SK-MEL-5 (cell line): ENCODE measurements at places on chromosomes 7 and 10. TPM values are rescaled to one million over a fixed set of nuclear protein-coding genes. Genes with fewer than 3 reads are reported as not detected.

- peak; percentile 81 for DNase-seq
These were observed 137.2 kb downstream of the ARID5B start for GRCh38 chr10:62038609-62039190.

DNA sequence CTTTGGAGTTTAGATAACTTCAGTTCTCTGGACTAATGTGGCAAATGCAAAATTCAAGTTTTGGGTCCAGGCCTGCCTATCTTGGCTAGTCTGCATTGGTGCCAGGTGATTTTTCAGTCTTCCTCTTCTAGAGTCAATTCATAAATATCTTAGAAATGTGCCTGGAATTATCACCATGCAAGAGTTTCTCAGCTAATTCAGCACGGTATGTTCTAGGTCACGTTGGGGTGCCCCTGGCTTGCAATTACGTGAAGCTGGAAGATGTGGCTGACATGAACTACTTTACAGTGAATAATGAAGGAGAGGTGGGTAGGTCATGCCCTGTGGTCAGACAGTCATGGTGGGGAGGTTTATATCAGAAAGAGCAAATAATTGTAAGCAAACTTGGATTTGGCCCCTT lies 25.0 kb downstream of the ZDHHC6 start:
- no peak for DNase-seq

GRCh38 chr10:69896606-69897231 lies 95.0 kb downstream of the COL13A1 start:
- DNase-seq: no peak

DNA sequence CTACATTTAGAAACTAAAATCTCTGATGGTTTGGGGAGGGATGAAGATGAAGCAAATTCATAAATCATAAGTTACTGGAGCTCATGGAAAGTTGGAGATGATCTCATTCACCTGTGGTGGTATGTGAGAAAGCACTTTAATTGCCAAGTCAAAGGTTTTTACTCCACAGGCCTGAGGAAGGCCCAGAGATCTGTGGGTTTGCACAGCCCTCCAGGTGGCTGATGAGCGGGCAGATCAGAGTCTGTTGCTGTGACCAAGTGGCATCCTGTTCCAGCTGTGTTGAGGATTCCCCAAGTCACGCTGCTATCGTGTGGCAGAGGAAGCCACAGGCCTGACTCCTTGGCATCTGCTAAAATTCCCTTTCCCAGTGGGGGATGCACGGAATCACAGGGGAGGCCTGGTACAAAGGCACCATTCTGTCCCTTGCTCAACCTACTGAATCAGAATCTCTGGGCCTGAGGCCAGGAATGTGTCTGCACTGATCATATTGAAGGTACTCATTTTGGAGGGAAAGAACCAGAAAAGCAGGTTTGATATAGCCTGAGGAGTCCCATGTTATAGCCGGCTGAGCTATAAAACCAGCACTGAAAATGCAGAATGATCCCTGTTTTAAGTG lies 19.7 kb upstream of the DDC start:
- DNase-seq: peak; percentile 59

DNA sequence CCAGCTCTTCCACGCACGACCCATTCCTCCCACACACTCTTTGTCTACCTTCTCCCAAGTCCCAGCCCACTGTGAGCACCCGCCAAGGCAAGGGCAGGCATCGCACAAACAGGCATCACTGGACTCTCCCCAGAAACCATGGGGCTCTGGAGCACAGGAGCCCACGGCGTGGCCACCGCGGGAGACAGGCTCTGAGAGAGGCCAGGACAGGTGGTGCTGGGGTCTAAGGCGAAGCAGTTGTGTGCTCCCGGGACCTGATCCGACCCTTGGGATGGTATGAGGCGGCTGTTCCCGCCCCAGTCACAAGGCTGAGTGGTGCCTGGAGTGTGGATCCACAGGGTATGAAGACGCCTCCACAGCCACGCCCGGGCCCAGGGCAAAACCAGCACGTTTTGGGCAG lies 156.9 kb downstream of the MAD1L1 start:
- DNase-seq: no peak

GRCh38 chr7:142866361-142867096 lies 11.7 kb downstream of the EPHB6 start:
- peak; percentile 71 for DNase-seq

GRCh38 chr10:61635932-61636331 lies 26.8 kb upstream of the CABCOCO1 start:
- no peak for DNase-seq

- DNase-seq: no peak
These were observed 764.3 kb downstream of the GRID1 start for GRCh38 chr10:85602306-85602705.

DNA sequence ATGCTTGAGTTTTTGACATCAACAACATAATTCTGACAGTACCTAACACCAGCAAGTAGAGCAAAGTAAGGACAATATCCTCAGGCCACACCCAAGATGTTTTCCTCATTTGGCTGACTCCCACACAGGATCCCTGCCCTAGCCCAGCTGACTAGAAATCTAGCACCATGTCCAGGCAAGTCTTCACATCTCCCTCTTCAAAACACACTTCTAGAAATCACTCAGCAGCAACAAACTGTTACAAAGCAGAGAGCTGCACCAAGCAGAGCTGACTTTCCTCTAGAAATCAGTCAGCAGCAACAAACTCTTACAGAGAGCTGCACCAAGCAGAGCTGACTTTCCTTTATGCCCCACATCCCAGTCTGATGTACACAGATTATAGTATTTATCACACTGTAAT lies 7.7 kb downstream of the TMEM168 start:
- DNase-seq: no peak

GRCh38 chr10:130171196-130171595 lies 35.0 kb downstream of the GLRX3 start:
- DNase-seq: no peak

- DNase-seq: no peak
These were observed 73.0 kb upstream of the GJD4 start for GRCh38 chr10:35532141-35532540.

- no peak for DNase-seq
These were observed 530.9 kb upstream of the POM121L12 start for GRCh38 chr7:52504561-52504960.

The GPR37 gene
- 18.4 and 21.6 TPM in 2 replicates for total RNA-seq

The EIF3B gene
- 386 and 411 TPM in 2 replicates for total RNA-seq

The DGKI gene
- 3.1 and 3.6 TPM in 2 replicates for total RNA-seq

The MUC12 gene
- total RNA-seq: not detected in 2 replicates
